Stimulated activated CD8-positive, alpha-beta memory T cell treated with anti-CD3 and anti-CD28 coated beads, Interleukin-7, amount 100 ng/mL, for 4 hours (primary cell): ENCODE measurements at places on chromosomes 3 and 15.

DNA sequence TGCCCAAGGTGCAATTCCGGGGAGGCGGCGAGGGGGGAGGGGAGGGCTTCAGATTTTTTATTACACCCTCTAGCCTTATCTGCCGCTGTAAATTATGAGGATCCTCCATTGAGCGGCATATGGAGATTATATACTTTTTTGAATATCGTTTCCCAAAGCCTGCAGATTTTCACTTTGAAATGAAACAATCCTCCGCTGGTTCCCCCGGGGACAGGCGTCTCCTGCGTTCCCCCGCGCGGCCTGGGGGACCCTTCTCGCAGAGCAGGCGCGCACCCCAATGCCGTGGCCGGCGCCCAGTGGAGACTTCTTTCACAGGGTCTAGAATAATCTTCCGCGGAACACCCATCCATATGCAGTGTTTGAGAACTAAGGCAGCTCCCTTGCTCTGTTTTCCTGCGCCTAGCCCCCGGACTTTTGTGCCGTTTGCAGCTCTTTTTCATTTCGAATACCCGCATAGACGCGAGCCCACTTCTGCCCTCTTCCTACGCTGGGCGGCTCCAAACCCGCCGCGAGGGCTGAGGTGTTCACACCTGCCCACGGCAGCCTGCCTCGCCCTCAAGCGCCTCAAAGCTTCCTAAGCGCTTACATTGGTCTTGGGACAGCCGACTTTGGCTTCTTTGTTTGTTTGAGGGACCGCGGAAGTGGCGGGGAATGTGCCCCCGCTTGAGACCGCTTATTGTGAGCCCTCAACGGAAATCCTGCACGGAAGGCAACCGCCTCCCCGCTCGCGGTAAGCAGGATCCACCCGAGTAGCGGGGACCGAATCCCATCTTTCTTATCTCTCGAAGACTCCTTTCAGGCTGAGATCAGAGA, 7.5 kb downstream of the SOX14 start:
- no peak for DNase-seq

- no peak for DNase-seq
Observed at GRCh38 chr3:139561959-139562676, 22.6 kb upstream of the RBP1 start.

GRCh38 chr3:22495791-22496190, 707.3 kb upstream of the UBE2E2 start:
- DNase-seq, result no peak

GRCh38 chr3:12574661-12575060, 17.8 kb downstream of the MKRN2 start:
- no peak for DNase-seq

DNA sequence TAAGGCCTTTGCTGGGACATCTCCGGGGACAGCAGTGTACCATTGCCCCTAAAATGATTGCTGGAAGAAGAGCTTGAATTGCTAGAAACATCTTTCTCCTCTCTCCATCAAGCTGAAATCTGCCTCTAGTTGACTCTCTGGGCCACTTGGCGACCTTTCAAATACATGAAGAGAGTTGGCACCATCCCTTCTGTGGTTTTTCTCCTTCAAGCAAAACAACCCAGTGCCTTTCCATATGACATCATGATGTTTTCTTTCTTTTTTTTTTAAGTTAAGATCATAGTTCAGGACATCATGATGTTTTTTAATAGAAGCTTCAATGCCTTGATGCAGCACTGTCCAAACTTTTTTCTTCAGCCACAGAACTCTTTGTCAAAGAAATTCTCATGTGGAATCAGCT, 144.0 kb upstream of the PTPRG start:
- DNase-seq, result no peak

DNA sequence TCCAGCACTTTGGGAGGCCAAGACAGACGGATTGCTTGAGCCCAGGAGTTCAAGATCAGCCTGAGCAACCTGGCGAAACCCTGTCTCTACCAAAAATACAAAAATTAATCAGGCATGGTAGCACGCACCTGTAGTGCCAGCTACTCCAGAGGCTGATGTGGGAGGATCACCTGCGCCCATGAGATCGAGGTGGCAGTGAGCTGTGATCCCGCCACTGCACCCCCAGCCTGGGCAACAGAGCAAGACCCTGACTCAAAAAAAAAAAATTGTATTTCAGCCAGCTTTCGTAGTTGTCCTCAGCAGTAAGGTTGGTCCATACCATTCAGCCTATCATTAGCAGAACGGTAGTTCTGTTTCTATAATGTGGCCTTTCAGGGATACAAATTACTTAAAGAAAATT, 66.6 kb upstream of the FURIN start:
- DNase-seq, result no peak

DNA sequence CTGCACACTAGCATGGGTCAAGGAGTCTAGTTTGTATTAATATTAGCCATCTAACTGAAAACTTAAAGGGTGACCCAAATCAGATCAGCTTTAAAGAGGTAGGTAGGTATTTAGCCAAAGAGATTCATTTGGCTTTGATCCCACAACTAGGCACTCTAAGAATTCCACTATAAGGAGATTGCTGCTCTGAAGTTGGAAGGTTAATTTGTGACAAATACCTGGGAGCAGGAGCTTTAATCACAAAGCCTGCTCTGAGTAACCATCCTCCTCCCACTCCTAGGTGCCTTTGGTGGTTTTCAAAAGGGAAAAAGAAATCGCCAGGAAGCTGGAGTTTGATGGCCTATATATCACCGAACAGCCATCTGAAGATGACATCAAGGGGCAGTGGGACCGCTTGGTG, 120.3 kb upstream of the CHRM5 start:
- DNase-seq, result no peak

GRCh38 chr3:160477750-160478149, 28.2 kb upstream of the TRIM59 start:
- no peak for DNase-seq

GRCh38 chr15:56320316-56320715, 44.9 kb upstream of the TEX9 start:
- no peak for DNase-seq

- no peak for DNase-seq
Observed at GRCh38 chr3:160566499-160566898, 1.1 kb upstream of the KPNA4 start.

DNA sequence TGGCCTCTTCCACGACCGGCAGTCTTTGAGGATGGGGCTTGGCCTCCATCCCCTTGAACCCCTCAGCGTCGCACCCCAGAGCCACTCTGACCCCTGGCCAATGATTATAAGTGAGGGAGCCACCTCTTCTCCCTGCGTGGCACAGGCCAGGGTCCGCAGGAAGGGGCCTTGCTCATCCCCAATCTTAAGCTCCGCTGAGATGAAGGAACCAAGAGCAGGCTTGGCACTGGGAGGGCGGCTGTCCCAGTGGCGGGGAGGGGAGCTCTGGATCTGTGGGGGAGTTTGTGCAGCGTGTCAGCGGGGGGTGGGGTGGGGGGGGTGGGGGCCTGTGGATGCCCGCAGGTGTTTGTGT, 13.8 kb upstream of the ADPGK start:
- no peak for DNase-seq

DNA sequence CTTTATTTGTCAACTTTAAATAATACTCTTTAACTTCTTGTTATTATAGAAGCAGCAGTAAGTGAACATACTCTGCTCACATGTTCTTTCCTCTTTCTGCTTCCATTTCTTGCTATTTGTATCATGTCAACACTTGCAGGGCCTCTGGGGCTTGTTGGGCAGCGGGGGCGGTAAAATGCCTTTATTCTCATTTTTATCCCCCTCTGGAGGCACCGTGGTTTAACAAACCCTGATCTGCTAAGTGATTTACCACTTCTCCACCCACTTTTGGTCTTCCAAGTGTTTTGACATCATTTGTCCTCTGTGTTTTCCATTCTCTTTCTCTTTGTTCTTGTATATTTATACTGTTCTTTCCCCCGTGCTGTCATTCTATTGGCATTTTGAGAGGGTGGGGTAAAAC, 33.9 kb downstream of the SCN10A start:
- DNase-seq, result no peak

- DNase-seq, result no peak
Observed at GRCh38 chr3:153456833-153457545, 295.0 kb downstream of the RAP2B start.

DNA sequence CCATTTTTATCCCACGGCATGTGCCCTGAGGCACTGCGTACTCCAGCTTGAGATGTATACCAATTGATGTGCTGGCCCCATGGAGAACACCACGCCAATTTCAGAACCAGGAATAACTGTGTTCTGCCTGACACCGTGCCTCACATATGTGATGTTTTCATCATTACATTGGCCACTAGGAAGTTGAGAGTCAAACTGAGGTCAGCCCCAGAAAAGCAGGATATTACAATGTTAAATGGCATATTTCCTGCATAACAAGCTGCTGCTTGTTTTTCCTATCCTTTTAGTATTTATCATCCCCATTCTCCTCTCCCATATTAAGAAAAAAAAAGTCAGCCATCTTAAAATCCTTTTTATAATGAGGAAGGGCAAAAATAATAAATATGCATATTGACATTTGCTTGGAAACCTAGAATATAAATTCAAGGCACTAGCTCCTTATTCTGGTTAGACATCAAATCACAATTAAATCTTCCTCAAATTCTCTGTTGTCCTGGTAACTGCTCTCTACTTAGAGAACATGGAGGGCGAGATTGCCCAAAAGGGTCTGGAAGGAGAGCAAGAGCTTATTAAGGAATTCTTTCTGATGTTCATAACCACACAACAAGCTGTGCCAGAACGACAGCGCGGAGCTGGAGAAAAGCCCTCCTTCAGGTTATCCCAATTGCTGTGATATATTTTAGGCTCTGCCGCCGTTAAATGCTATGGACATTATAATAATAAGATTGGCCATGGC, 112.6 kb downstream of the UACA start:
- DNase-seq, result no peak

- DNase-seq, result no peak
Observed at GRCh38 chr15:34124651-34125050, 22.8 kb downstream of the PGBD4 start.

- no peak for DNase-seq
Observed at GRCh38 chr15:31453558-31454318, 127.1 kb downstream of the KLF13 start.

- no peak for DNase-seq
Observed at GRCh38 chr3:150469031-150469930, 61.2 kb downstream of the TSC22D2 start.

GRCh38 chr15:65399997-65400396, 22.2 kb upstream of the IGDCC3 start:
- no peak for DNase-seq

- no peak for DNase-seq
Observed at GRCh38 chr3:16813336-16813735, 71.4 kb upstream of the PLCL2 start.

GRCh38 chr3:198022604-198023003, 62.6 kb downstream of the LMLN start:
- DNase-seq, result no peak

DNA sequence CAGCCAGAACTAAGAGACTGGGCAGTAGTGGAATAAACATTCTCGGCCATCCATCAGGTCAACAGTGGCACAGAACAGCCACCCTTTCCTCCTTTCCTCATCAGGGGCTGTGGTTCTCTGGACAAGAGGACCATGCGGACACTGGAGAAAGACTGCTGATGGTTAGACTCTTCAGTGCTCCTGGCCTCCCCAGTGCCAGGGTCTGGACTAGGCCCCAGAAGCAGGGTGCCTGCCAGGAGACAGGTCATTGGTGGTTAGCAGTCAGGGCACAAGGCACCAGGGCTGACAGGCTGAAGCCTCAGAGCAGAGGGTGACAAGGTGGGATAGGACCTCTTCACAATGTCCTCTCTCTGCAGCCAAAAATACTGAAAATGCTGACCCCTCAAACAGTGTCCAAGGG, 30.1 kb downstream of the POC1A start:
- DNase-seq, result no peak

DNA sequence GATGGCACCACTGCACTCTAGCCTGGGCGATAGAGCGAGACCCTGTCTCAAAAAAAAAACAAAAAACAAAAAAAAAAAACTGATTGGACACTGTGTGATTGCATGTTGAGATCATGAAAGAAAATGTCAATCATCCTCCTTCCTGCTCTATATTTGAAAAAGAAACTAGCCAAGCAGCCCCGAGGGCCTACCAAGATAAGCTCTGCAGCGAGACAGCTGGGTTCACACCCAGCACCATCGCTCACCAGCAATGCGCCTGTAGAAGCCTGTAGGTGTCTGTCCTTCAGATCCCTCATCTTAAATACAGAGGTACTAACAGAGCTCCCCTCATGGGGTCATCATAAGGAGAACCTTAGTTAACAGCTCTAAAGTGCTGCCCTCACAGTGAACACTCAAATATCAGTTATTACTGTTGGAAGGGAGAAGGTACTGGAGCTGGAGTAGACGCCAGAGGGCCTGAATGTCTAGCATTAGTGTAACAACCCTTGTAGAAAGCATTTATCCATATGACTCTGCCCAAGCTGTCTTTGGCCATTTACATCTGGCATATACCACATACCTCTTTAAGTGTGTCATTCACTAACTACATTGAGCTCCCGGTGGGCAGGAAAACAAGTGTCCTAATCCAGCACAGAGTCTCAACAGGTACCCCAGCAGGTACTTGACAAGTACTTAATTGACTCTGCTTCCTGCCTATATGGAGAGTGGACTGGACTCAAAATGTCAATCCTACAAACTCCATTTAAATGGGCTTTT, 22.9 kb downstream of the MYLK start:
- DNase-seq, result no peak

- peak; percentile 37 for DNase-seq
Observed at GRCh38 chr15:70512772-70513362, 250.5 kb downstream of the UACA start.

- DNase-seq, result no peak
Observed at GRCh38 chr3:177469216-177469615, 271.9 kb upstream of the TBL1XR1 start.

DNA sequence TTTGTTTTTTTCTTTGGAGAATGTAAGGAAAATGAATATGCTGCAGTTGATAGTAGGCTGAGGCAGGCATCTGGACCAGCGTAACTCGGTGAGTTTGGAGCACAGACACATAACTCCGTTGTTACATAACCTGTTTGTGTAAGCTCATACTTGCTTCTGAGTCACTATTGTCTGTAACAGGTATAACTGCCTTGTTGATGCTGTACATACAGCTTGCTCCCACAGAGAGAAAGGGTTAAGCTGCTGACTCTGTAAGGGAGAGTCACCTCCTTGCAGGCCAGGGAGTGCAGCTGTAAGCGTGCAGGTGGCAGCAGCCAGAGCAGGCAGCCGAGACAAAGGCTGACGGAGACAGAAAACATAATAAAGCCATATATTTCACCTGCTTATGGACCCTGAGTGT, 20.4 kb downstream of the RETNLB start:
- no peak for DNase-seq

DNA sequence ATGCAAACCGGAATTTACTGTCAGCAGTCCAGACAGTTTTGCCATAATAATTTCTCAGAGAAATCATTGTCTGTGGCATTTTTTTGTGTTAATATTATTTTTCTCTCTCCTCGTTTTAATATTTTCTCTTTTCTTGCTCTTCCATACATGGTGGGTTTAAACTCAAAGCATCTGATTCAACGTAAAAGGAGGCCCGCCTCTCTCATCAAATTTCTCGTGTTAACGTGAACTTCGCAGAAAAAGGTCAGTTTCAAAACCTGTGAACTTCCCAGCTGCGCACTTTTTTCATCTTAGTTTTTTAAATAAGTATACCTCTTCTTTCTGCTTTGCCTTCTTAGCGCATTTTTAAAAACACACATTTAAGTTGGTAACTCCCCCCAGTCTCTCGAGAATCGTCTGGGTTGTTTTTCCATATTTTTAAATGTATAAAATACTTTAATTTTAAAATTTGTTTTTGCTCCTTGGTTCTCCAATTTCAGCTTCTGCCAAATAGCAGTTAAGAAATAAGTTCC, 9.1 kb downstream of the SHOX2 start:
- DNase-seq, result no peak
